ENCODE measurements at places on chromosomes 16 and 17. TPM values are rescaled to one million over a fixed set of nuclear protein-coding genes. Genes with fewer than 3 reads are reported as not detected.

The YPEL3 gene
- total RNA-seq = 6.3 TPM

The ICAM2 gene
- total RNA-seq = 3.1 TPM

The EPX gene
- total RNA-seq = not detected

The HSF4 gene
- 13.2 TPM for total RNA-seq

The CES4A gene
- 2.3 TPM for total RNA-seq

The ZP2 gene
- total RNA-seq = not detected

The OR1D5 gene
- not detected for total RNA-seq

The KRT24 gene
- total RNA-seq = not detected

The PRSS53 gene
- total RNA-seq = 1.00 TPM

The RASD1 gene
- total RNA-seq = 2.6 TPM

The BAIAP2 gene
- total RNA-seq = 9.4 TPM

All from smooth muscle cell of bladder (primary cell).